ENCODE measurements at places on chromosomes 3 and 15.

GRCh38 chr15:79883579-79884203, 13.1 kb downstream of the MTHFS start:
- no peak for DNase-seq

- no peak for DNase-seq
Observed at GRCh38 chr15:89441295-89441812, 55.0 kb downstream of the RHCG start.

DNA sequence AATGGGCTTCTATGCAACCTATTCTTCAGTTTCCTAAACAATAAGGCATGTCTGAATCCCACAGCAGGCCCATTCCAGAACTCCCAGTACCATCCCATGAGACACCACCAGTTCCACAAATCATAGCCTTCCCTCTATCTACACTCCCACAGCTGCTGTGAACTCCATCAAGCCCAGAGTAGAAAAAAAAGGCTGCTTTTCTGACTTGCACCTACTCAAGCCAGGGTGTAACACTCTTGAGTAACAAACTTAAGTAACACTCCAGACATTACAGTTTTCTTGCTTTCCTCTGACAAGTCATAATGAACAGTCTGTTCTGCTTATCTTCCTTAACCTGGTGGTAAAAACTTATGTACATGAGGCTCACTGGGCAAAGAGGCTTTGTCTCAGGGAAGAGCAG, 283.1 kb downstream of the NFKBIZ start:
- DNase-seq = no peak

DNA sequence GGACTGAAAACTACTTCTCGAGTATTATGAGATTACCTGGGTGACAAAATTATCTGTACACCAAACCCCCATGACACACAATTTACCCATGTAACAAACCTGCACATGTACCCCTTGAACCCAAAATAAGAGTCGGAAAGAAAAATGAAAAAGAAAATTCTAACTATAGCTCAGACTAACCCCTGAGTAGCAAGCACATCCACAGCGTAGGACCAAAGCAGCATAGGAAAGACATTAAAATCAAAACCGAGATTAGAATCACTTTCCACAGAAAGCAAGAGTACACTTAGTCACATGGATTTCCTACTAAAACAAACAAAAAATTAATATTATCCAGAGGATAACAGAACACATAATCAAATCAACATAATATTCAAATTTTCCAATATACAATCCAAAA, 6.3 kb upstream of the PIK3CA start:
- DNase-seq = no peak

DNA sequence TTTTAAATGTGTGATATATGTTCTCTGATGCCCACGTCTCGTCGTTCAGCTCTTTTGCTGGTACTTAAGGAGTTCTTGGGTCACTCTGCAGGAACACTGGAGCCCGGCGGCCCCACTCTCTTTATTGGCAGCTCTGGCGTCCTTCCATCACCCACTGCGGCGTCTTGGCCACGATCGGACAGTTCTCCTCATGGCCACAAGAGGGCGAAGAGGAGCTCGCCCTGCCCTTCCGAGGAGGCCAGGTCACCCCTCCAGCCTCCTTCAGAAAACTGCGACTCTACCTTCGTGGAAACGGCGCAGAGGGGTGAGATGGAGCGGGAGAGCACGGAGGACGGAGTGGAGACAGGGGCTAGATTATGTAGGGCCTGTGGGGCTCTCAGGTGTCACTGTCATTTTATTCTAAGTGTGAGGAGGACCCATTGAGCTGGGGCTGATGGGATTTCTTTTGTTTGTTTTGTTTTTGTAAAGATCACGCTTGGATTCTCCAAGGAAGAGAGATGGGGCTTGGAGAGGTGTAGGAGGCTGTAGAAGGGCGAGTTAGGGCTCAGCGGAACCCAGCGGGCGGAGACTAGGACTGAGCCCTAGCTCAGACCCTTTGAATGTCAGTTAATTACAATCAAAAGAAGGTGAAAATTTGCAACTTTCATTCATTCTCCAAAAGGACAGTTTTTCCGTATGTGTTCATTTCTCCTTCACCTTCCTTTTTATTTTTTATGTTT, 28.0 kb upstream of the GABRA5 start:
- no peak for DNase-seq

- no peak for DNase-seq
Observed at GRCh38 chr3:24514119-24514518, 19.5 kb upstream of the THRB start.

GRCh38 chr15:62561571-62561970, 396.5 kb upstream of the C2CD4B start:
- no peak for DNase-seq

DNA sequence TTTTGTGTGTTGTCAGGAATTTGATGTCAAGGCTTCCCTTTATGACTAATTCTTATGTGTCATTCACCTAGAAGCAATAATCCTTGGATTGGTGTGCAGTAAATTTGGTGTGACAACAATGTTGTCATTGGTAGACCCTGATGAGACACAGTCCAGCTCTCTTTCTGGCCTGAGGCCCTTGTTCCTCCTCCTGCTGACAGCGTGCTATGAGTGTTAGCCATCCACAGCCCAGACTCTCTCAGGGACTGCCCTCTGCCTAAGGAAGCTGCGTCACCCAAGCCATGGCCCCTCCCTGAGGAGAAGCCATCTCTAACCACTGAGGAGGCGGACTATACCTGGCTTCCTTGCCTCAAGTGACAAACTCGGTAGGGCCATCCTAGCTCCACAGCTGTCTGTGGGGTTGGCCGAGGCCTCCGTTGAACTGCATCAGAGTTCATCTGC, 13.3 kb upstream of the TM4SF1 start:
- DNase-seq = no peak

DNA sequence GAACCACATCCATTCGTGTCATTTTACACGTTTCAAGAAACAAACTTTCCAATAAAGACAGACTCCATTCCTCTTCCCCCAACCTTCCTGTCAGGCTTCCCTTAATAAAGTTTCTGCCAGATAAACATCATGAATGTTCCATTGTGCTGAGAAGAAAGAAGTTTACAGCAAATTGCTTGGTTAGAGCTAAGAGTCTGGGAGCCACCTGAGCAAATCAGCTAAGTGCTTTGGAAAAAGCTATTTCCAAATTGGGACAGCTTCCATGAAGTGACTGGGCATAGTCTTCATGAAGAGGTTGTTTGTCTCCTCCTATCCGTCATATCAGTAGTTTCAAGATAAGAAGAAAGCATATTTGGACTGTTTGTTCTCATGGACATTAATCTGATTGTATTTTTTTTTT, 77.0 kb downstream of the MAGI1 start:
- no peak for DNase-seq

- DNase-seq = no peak
Observed at GRCh38 chr3:155303540-155304097, 10.1 kb upstream of the STRIT1 start.

DNA sequence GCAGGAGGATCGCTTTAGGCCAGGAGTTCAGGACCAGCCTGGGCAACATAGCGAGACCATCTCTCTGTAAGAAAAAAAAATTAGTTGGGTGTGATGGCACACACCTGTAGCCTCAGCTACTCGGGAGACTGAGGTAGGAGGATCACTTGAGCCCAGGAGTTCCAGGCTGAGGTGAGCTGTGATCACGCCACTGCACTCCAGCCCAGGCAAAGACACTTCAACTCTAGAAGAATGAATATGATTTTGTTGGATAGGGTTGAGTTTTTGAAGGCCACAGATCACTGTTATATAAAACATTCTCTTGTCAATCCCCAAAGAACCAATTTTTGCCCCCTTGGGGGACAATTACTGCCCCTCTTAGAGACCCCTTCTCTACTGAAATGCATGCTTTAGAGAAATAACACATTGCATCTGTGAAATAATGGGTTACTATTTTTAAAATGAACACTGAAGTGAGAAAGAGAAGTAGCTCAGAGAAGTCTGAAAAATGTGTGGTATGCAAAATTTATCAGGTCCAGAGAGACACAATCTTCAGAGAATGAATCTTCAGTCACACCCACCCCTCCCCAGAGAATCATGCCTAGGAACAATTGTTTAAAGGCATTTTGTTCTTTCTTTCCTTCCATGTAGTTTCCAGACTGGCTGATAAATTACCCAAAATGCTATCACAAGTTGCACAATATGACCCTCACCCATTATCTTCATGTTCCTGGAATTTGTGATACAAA, 42.7 kb downstream of the METTL6 start:
- DNase-seq = no peak

DNA sequence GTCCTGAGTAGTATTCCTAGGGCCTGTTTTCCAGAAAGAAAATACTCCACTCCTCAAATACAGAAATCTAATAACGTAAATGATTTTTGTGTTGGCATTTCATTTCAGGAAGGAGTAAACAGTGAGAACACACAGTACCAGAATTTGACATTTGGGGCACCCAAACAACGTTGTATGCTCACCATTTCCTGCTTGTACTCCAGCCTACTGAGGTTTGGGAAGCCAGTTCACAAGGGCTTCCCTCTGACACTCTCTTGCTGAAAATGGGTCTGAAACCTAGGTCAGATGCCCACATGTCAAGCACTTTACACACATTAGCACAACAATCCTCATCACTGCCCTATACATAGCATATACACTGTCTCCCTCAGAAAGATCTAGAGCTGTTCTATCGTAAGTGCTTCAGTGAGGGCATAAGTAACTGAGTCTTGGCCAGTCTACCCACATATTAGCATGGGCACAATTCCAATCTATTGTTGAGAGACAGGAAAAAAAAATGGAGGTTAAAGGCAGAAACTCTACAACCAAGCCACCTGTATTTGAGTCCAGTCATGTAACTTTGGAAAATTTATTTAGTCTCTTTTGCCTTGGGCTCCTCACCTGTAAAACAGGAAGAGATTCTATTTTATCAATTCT, 43.5 kb upstream of the RSL24D1 start:
- no peak for DNase-seq

GRCh38 chr3:77935418-77935817, 895.5 kb downstream of the ROBO2 start:
- no peak for DNase-seq

Data from brain pericyte (primary cell).